ENCODE measurements at places on chromosomes 2 and 18. TPM values are rescaled to one million over a fixed set of nuclear protein-coding genes. Genes with fewer than 3 reads are reported as not detected.

DNA sequence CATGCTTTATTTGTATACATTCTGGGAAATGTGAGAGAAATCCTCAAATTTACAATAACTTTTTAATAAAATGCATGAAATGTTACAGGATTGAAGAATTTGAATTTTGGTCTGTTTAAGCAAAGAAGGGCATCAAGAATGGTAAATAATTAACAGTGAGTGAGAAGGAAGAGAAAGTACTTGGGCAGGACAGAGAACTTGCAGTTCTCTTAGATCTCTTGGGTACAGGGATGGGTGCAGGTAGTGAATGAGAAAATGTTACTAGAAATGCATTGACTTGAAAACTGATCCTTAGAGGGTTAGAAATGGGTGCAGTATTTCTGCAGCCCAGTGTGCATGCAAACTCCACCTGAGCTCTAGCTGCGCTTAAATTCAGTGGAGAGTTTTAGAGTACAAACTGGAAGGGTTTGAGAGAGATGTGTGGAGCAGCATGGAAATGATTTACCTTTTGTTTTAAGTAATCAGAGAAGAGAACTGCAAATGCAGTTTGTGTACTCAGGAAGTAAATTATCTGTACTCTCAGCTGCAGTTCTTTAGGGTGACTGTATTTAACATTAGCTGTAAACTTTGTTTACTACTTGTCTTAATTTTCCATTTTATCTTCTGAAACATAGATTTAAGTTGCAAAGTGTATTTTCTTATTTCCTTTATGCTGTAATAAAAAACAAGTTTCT, 51.0 kb upstream of the RAB27B start:
- no peak for DNase-seq
- H3K4me3 ChIP-seq, result no peak overlapping the region
- H3K27ac ChIP-seq, result no peak overlapping the region
- no peaks in the 10 kb centered on the region for H3K4me1 ChIP-seq

GRCh38 chr2:877747-878146, 72.9 kb upstream of the SNTG2 start:
- H3K27ac ChIP-seq, result no peak overlapping the region
- DNase-seq, result peak; percentile 20
- no peaks in the 10 kb centered on the region for H3K27me3 ChIP-seq
- H3K4me1 ChIP-seq, result no peaks in the 10 kb centered on the region
- no peak overlapping the region for H3K4me3 ChIP-seq

- no peak overlapping the region for H3K27ac ChIP-seq
- no peaks in the 10 kb centered on the region for H3K36me3 ChIP-seq
- no peak for DNase-seq
- H3K27me3 ChIP-seq, result no peaks in the 10 kb centered on the region
- no peak overlapping the region for H3K4me3 ChIP-seq
Observed at GRCh38 chr2:182817558-182817957, 48.9 kb downstream of the FRZB start.

- no peak overlapping the region for H3K4me3 ChIP-seq
- H3K4me1 ChIP-seq, result no peaks in the 10 kb centered on the region
- H3K27me3 ChIP-seq, result no peaks in the 10 kb centered on the region
- H3K36me3 ChIP-seq, result no peaks in the 10 kb centered on the region
- no peak for DNase-seq
Observed at GRCh38 chr2:45857867-45858520, 206.5 kb downstream of the PRKCE start.

GRCh38 chr2:24409171-24409570, 48.8 kb upstream of the ITSN2 start:
- no peak for DNase-seq
- H3K4me3 ChIP-seq, result no peak overlapping the region
- no peak overlapping the region for H3K27ac ChIP-seq
- no peaks in the 10 kb centered on the region for H3K36me3 ChIP-seq

- H3K27me3 ChIP-seq, result no peaks in the 10 kb centered on the region
- H3K27ac ChIP-seq, result no peak overlapping the region
- no peaks in the 10 kb centered on the region for H3K36me3 ChIP-seq
- H3K4me1 ChIP-seq, result no peaks in the 10 kb centered on the region
- H3K4me3 ChIP-seq, result no peak overlapping the region
Observed at GRCh38 chr2:10826625-10827024, 14.0 kb upstream of the PDIA6 start.

The AQP12B gene
- not detected for total RNA-seq
